ENCODE measurements at places on chromosomes 1 and 21. TPM values are rescaled to one million over a fixed set of nuclear protein-coding genes. Genes with fewer than 3 reads are reported as not detected.

GRCh38 chr1:203985044-203985443, 87.9 kb upstream of the SOX13 start:
- H3K4me1 ChIP-seq, result no peaks in the 10 kb centered on the region
- no peak overlapping the region for H3K4me3 ChIP-seq
- H3K27me3 ChIP-seq, result no peaks in the 10 kb centered on the region

DNA sequence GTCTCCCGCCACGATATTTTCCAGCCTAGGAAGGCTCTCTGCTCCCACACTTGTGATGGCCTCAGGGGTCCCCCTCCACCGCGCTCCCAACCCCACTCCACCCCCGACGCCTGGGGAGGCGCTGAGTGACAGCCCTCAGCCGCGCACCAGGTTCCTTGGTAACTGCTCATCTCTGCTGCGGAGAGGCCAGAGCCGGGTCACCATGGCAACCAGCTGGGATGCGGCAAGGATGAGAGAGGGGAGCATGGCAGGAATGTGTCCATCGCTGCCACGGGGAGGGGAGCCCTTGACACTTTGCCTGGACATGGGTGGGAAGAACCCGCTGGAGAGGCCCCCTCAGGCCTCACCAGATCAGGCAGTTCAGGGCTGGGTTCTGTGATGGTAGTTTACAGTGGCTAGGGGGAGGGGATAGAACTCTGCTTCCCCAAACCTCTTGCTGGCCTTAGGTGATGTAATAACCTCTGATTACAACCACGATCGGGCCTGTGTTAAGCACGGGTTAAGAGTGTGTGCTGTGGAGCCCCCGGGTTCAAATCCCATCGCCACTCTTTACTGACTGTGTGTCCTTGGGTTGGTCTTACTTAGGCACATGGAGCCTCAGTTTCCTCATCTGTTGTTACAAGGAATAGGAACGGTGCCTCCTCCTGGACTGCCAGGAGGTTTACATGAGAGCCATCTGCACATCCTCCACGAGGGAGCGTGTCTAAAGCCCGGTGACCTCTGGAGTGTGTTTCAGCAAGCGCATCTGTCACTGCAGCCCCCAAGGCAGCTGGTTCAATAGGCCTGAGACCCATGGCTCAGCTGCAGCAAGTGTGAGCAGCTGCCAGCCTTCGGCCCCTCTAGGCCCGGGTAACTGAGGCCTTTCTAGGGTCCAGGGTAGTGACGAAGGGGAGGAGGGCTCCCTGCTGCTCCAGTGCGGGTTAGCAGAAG, 6.3 kb downstream of the KIF17 start:
- no peak overlapping the region for H3K4me3 ChIP-seq
- no peak for DNase-seq
- H3K4me1 ChIP-seq, result no peaks in the 10 kb centered on the region
- no peak overlapping the region for H3K27ac ChIP-seq
- no peaks in the 10 kb centered on the region for H3K27me3 ChIP-seq

GRCh38 chr1:22117238-22117637, 25.7 kb downstream of the WNT4 start:
- H3K27ac ChIP-seq, result no peak overlapping the region
- H3K4me1 ChIP-seq, result no peaks in the 10 kb centered on the region
- no peak for DNase-seq
- no peaks in the 10 kb centered on the region for H3K36me3 ChIP-seq
- no peaks in the 10 kb centered on the region for H3K27me3 ChIP-seq

DNA sequence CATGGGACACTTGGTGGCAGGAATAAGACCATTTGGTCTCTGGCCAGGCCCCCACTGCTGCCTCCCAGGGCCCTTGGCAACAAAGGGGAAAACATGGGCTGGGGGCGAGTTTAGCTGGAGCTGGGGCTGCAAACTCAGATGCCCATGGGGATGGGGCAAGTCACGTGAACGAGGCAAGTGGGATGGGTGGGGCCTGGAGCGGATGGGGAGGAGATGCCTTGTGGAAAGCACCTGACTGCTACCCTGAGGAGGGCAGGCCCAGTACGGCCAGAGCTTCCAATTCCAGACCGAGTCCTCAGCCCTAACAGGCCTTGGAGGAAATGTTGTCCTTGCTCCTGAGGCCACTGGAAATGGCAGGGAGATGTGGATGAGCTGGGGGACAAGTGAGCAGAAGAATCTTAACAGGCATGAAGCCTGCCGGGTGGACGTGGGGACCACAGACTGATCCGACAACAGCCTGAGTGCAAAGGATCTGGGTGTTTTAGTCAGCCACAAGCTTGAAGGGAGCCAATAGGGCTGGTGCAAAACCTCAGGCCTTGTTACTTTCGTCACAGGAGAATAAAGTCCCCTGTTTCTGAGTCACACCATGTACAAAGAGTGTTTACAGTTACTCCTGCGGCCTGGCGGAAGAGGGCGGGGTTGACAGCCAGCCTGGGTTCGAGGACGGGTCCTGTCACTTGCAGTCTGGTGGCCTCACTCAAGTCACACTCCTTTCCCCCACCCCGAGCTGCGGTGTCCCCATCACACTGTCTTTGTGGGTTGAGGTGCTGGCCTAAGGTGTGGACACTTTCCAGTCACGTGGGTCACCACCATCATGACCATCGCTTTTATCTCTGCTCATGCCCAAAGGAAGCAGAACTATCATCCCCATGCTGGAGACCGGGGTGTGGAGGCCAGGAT, 19.1 kb downstream of the RUNX3 start:
- H3K36me3 ChIP-seq, result no peaks in the 10 kb centered on the region
- peak; percentile 32 for DNase-seq
- H3K4me3 ChIP-seq, result no peak overlapping the region
- no peaks in the 10 kb centered on the region for H3K4me1 ChIP-seq
- H3K27me3 ChIP-seq, result no peaks in the 10 kb centered on the region

- H3K4me3 ChIP-seq, result no peak overlapping the region
- no peaks in the 10 kb centered on the region for H3K4me1 ChIP-seq
- DNase-seq, result no peak
- H3K36me3 ChIP-seq, result peaks cover 11% of the 10 kb centered on the region
Observed at GRCh38 chr21:44050276-44050675, 38.2 kb downstream of the TRAPPC10 start.

DNA sequence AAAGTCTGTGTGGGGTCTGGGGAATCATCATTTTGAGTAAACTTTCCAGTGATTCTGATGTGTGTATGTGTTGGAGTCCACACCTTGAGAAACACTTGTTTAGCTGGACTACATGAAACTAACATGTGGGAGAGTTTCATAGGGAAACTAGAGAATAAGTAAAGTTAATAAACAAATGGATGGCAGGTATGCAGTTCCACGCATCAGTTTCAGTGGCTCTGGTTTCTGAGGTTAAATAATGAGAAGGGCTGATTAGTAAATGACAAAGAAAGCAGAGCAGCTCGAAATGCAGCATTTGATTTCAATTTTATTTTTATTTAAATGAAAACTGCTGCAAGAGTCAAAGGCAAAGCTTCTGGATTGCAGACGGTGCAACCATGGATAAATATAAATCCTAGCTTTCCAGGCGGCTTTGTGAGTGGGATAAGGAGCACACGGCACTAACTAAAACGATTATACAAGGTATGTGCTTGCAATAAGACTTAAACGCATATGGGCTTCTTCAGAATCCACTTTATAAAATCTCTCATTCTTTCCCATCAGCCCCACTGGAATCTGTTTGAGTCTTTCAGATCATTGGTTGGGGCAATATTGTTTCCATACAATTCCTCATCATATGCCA, 310.7 kb downstream of the PLPP3 start:
- H3K27me3 ChIP-seq, result no peaks in the 10 kb centered on the region
- DNase-seq, result no peak
- H3K4me3 ChIP-seq, result no peak overlapping the region
- no peaks in the 10 kb centered on the region for H3K4me1 ChIP-seq
- H3K27ac ChIP-seq, result no peak overlapping the region

GRCh38 chr1:202324646-202325045, 17.1 kb downstream of the UBE2T start:
- no peaks in the 10 kb centered on the region for H3K27me3 ChIP-seq
- no peak for DNase-seq
- H3K4me1 ChIP-seq, result no peaks in the 10 kb centered on the region
- no peaks in the 10 kb centered on the region for H3K36me3 ChIP-seq
- no peak overlapping the region for H3K4me3 ChIP-seq

GRCh38 chr1:214720561-214720960, 117.6 kb downstream of the CENPF start:
- no peak for DNase-seq
- no peaks in the 10 kb centered on the region for H3K27me3 ChIP-seq
- no peaks in the 10 kb centered on the region for H3K36me3 ChIP-seq
- no peak overlapping the region for H3K27ac ChIP-seq
- H3K4me1 ChIP-seq, result peaks cover 25% of the 10 kb centered on the region

- peak; percentile 82 for DNase-seq
- H3K36me3 ChIP-seq, result peaks cover 47% of the 10 kb centered on the region
- H3K4me3 ChIP-seq, result peak overlapping the region; percentile 78
Observed at GRCh38 chr1:207049974-207050391, 1.0 kb downstream of the YOD1 start.

GRCh38 chr1:17059391-17060305, 5.8 kb upstream of the SDHB start:
- 0 out of 2 replicates have a peak, but pooled peaks cover 5% of the 10 kb centered on the region for H3K4me1 ChIP-seq
- no peaks in the 10 kb centered on the region for H3K27me3 ChIP-seq
- no peak overlapping the region for H3K27ac ChIP-seq
- no peaks in the 10 kb centered on the region for H3K36me3 ChIP-seq
- H3K4me3 ChIP-seq, result no peak overlapping the region
- peak; percentile 78 for DNase-seq

- H3K36me3 ChIP-seq, result no peaks in the 10 kb centered on the region
- H3K4me1 ChIP-seq, result no peaks in the 10 kb centered on the region
- H3K27me3 ChIP-seq, result no peaks in the 10 kb centered on the region
- H3K27ac ChIP-seq, result no peak overlapping the region
Observed at GRCh38 chr21:36551731-36552433, 72.0 kb upstream of the CLDN14 start.

GRCh38 chr1:66033781-66034180, 241.1 kb downstream of the PDE4B start:
- H3K27me3 ChIP-seq, result no peaks in the 10 kb centered on the region
- no peak overlapping the region for H3K4me3 ChIP-seq
- no peak for DNase-seq
- H3K36me3 ChIP-seq, result no peaks in the 10 kb centered on the region
- no peak overlapping the region for H3K27ac ChIP-seq
- H3K4me1 ChIP-seq, result no peaks in the 10 kb centered on the region

DNA sequence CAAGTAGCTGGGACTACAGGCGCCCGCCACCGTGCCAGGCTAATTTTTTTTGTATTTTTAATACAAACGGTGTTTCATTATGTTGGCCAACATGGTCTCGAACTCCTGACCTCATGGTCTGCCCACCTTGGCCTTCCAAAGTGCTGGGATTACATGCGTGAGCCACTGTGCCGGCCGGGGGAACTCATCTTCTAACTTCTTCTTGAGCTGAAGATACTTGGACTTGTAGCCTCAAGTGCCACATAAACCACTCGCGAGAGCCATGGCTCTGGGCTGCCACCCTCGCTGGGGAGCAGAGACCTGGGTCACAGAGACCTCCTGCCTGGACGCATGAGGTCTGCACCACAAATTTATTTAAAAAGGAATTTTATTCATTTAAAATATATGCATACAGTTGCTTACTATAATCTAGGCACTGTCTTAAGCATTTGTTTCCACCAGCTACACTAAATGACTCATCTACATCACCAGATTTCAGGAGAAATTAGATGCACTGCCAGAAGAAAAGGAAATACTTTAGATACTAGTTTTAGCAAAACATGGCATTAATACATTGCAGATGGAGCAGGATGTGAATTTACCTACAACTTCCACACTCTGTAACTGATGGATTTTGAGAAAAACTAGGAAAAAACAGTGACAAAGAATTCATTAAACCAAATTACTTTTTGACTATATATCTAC, 29.9 kb upstream of the PUM1 start:
- H3K27me3 ChIP-seq, result no peaks in the 10 kb centered on the region
- H3K27ac ChIP-seq, result no peak overlapping the region
- peak; percentile 25 for DNase-seq
- no peaks in the 10 kb centered on the region for H3K36me3 ChIP-seq
- H3K4me3 ChIP-seq, result no peak overlapping the region

DNA sequence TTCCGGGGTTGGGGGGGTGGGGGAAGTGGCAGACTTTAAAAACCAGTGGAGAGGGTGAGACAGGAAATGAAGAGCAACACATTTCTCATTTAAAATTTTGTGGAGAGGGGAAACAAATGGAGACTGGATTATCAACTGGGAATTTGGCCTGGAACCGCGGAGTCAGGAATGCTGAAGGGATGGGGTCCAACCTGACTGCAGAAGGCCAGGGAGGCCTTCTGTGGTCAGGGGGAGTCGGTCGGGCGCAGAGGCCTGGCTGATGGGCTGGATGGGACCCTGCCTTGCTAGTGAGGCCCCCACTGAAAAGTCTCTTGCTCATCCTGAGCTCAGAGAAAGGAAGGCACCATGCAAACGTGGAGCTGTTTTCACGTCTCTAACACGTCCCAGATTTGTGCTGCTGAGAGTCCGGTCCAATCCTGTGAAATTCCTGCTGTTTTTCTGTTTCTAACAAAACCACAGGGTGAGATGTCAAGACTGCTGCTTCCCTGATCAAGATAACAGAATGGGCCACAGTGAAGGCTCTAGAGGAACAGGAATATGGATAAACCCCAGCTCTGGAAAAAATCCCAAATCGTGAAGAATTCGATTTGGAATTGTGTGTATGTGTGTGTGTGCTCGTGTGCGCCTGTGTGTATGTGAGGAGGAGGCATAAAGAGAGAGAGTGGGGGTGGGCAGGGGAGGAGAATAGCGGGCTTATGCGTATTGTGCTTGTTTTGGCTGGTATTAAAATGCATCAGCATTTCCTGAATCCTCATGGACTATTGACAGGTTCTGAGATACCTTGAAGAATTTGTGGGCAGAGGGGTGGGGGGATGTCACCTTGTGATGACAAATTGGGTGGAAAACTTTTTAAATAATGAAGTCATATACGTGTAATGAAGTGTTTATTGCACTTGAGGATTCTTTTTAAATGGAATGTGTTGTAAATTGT, 117.4 kb downstream of the NGF start:
- H3K27ac ChIP-seq, result no peak overlapping the region
- no peak for DNase-seq
- peaks cover 43% of the 10 kb centered on the region for H3K4me1 ChIP-seq
- no peaks in the 10 kb centered on the region for H3K27me3 ChIP-seq
- H3K36me3 ChIP-seq, result no peaks in the 10 kb centered on the region
- no peak overlapping the region for H3K4me3 ChIP-seq

- peak; percentile 69 for DNase-seq
- H3K36me3 ChIP-seq, result no peaks in the 10 kb centered on the region
- no peaks in the 10 kb centered on the region for H3K27me3 ChIP-seq
- 0 out of 2 replicates have a peak within 1 kb of the TSS, but pooled peaks have one; percentile 18 for H3K27ac ChIP-seq
Observed at GRCh38 chr1:84892705-84893618, at the start of gene LPAR3. LPAR3 (minus strand) TSS chr1:84893206; CDS start chr1:84866120, 27,086 bp downstream.

OR2T35 gene
- total RNA-seq, result not detected

ADAMTSL4 gene
- 0.87 TPM for total RNA-seq

BATF3 gene
- total RNA-seq, result 4.3 TPM

ARHGEF16 gene
- 60.7 TPM for total RNA-seq

Measured in PC-3 (cell line).